Head of caudate nucleus (tissue), 42 donors: ENCODE measurements at places on chromosomes 7 and 10.

DNA sequence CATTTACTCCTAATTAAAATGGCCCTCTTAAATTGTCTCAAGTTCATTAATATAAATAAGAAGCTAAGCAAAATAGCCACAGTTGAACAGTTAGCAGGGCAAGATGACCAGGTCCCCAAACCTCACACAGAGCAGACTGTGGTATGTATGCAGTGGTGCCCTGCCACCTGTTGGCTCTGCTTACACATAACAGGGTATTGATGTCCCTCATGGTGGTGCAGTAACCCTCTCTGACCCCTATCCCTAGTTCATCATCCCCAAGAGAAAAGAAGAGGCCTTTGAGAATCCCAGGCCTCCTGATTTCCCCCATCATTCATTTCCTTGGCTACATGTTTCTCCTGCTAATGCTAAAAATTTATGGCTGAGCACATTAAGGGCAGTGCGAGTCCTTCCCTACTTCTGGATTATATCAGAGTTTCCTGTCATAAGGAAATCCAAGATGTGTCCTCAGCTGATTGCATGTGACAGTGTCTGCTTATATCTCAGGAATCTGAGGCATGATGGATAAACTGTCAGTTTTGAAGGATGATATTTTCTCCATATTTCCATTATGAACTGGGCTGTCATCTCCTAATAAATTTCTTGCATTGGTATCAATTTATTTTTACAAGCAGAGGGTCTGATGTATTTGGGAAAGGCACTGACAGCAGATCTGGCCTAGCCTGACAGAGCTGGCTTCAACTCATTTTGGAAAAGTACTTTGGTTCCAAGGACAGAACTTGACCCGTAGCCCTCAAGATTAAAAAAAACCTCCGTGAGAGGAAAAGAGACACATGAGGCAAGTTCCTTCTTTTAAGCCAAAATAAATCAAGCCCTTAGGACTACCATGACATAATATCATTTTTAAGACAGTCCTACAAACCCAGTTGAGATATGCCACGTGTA is 880.6 kb downstream of the LRMDA start:
- no peak for DNase-seq

GRCh38 chr7:2079332-2080059 is 153.2 kb downstream of the MAD1L1 start:
- no peak for DNase-seq

DNA sequence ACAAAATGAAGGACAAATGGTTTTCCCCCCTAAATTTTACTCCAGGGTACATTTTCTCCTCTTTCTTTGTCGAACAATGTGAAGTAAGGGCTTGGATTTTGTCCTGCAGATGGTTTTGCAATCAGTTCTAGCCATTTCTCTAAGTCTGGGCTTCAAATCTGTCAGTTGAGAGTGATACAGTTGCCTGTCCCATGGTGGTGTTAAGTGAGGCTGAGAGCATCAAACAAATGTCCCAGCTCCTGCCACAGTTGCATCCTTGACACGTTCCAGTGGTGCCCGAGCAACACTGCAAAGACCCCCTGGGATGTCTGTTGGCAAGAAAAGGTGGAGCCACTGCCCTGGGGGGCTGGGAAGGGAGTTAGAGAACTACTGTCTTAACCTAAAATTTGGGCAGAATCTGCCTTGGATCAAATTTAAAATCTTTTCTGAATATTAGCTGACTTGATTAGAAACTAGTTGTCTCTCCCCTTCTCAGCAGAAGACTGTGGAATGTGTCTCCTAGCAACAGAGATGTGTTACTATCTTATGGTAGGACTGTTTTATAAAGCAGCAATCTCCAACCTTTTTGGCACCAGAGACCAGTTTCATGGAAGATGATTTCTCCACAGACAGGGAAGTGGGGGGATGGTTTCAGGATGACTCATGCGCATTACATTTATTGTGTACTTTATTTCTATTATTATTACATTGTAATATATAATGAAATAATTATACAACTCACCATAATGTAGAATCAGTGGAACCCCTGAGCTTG is 102.0 kb upstream of the STEAP1B start:
- DNase-seq = peak; percentile 30

DNA sequence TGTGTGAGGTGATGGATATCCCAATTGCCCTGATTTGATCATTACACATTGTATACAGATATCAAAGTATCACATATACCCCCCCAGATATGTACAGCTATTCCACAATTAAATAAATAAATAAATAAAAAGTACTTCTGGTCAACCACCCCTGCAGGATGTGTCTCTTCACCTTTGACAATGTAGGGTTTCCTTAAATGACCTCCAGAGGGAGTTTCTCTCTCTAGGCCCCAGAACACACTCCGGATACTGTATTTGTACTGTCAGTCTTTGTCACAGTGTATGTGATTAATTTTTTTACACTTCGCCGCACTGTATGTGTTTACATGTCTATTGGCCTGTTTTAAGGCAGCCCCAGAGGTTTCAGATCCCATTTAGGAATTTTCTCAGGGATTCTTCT is 123.6 kb downstream of the ADCYAP1R1 start:
- no peak for DNase-seq

DNA sequence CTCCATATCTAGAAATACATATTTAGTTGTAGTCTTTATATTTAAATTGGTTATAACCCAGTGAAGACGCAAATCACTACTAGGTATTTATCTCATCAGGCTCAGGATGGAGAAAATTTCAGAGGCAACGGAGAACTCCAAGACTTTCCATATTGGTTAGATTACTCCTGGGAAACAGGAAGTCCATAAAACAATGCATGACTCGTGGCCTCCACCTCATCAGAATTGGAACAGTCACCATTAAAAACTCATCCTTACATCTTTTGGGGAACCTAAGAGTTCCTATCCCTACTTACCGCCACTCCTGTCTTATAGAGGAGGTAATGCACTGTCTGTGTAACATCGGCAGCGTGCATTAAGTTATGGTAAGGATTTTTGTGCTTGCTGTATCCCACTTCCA is 177.6 kb downstream of the PPP1R17 start:
- DNase-seq = no peak

- peak; percentile 74 for DNase-seq
These were observed 76.9 kb downstream of the FAM171A1 start for GRCh38 chr10:15293862-15294842.

- DNase-seq = no peak
These were observed 237.6 kb downstream of the DIP2C start for GRCh38 chr10:451856-452255.

- no peak for DNase-seq
These were observed 76.6 kb downstream of the SUGCT start for GRCh38 chr7:40211276-40212003.
